ENCODE measurements at places on chromosomes 5 and 9. TPM values are rescaled to one million over a fixed set of nuclear protein-coding genes. Genes with fewer than 3 reads are reported as not detected.

DNA sequence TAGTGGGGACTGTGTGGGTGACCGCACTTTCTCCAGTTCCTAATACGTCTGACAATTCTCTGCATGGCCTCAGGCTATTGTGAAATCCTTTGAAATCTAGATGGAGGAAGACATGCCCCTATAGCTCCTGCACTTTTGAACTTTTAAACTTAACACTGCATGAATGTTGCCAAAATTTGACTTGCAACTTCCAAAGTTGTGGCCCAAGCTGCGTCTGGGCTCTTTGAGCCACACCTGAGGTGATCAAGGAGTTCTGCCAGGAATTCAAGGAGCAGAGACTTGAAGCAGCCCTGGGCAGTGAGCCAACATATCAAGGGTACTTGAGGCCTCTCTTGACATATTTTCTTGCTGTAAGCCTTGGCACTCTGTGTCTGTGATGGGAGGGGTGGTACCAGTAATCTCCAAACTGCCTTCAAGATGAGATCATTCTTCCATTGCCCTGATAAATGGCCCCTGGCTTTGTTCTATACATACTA is 1336.1 kb upstream of the CDH9 start:
- peak; percentile 55 for DNase-seq

DNA sequence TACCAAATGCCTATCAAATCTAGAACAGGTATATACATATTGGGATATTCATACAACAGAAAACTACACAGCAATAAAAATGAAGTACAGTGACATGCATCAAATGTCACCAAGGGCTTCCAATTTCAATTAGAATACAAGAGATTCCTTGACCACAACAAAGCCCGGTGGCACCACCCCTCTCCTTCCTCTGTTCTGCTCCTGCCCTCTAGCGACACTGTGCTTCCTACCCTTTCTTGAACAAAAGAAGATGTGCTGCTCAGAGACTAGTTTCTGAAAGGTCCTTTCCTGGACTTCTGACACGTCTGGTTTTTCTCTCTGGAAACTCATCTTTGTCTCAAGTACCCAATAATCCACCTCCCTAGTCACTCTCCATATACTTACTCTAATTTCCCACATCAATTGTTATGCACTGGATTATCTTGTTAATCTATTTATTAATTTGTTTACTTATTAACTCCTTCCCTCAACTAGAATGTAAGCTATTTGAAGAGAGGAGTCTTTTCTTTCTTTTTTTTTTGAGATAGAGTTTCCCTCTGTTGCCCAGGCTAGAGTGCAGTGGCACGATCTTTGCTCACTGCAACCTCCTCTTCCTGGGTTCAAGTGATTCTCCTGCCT is 70.4 kb upstream of the CTSV start:
- DNase-seq, result peak; percentile 26

DNA sequence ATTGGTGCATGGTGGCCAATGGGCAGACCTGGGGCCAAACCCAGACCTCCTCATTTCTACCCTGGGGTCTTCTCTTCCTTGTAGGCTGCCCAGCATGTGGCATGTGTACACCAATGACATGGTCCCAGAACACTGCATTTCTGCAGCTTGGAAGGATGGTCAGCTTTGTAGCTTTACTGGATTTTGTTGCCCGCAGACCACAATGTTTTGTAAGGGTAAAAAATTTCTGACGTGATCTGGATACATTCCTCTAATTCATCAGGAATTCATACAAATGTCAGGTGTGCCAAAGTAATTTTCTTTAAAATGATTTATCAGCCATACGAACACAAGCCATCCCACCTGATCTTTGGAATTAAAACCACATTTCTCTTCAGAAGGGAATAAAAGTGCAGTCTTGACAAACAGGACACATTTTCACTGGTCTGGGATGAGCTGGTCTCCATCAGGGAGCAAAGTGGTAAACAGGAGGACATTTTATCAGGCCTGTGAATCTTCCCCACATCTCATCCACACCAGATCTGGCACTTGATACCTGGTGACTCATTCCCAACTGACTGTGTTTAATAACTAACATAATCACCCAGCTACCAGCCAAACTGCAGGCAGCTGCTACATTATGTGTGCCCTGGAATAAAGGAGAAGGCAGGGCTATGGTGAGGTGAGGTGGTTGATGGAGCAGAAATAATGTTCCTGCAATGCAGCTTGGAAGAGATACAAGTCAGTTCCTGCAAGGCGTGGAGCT is 103.9 kb downstream of the SPOCK1 start:
- DNase-seq, result peak; percentile 86

GRCh38 chr5:73438645-73439470 is 9.7 kb downstream of the FOXD1 start:
- no peak for DNase-seq

GRCh38 chr9:119802621-119803020 is 433.4 kb upstream of the BRINP1 start:
- peak; percentile 84 for DNase-seq

DNA sequence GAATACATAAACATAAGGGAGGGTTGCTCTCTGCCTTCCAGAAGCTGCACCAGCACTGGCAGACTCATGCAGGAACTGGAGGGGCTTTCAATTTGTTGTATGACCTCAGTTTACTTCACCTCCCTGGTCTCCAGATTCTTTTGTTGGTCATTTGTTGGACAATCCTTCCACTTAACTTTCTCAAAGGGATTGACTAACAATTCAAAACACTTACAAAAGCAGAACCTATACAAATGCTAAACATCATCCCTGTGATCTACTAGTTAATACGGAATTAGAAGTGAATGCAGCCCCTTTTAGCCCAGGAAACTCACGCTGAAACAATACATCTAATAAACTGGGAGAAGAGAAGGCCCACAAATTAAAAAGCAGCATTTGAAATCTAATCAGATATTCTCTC is 404.6 kb upstream of the BRINP1 start:
- DNase-seq, result no peak

GRCh38 chr5:102627315-102627714 is 127.8 kb upstream of the PAM start:
- DNase-seq, result no peak

GRCh38 chr9:109167716-109168115 is 667 bp upstream of the FRRS1L start:
- DNase-seq, result no peak

DNA sequence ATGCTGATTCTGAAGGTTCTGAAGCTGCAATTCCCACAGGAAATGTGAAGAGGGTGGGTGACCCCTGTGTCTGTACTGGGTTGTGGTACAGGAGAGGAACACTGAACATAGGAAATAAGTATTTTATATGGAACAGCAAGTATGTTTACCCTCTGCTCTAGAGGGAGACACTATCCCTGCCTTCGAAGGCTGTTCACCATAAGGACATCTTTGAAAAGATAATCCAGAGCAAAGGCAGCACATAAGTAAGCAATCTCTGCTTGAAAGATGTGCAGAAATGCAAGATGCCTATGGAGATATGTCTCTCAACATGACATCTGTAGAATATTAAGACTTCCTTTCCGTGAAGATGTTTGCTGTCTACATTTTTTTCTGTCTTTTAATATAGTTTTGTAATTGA is 184.4 kb upstream of the EFNA5 start:
- DNase-seq, result no peak

- DNase-seq, result no peak
Observed at GRCh38 chr5:169728-170094, 21.6 kb upstream of the LRRC14B start.

DNA sequence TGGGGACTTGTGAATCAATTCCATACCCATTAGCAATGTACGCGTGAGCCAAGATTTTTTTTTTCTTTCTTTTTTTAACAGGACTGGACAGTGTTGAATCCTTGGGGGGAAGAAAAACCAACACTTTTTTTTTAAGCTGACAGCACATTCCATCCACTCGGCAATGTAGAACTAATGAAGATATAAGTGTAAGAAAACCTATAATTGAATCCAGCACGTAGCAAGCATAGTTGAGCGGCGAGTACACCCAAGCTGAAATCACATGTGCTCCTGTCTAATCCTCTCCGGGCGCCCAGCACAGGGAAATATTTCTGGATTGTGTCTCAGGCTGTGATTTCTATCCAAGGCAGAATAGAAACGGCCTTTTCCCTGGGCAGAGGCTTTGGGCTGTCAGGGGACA is 118.2 kb downstream of the BOD1 start:
- DNase-seq, result peak; percentile 82

Gene MARCOL
- not detected for total RNA-seq

Gene SMIM15
- total RNA-seq, result 64.2 TPM

Gene C5orf22
- 3.5 TPM for total RNA-seq

Gene CER1
- not detected for total RNA-seq

Gene CSNK1A1
- total RNA-seq, result 559 TPM

Gene FOXI1
- 0.59 TPM for total RNA-seq

Gene BARX1
- 170 TPM for total RNA-seq

All from MG63 (cell line).